ENCODE measurements at places on chromosomes 16 and 17. TPM values are rescaled to one million over a fixed set of nuclear protein-coding genes. Genes with fewer than 3 reads are reported as not detected.

- DNase-seq = no peak
- peaks cover 5% of the 10 kb centered on the region for H3K4me1 ChIP-seq
- peak overlapping the region; percentile 39 for H3K4me3 ChIP-seq
- peak overlapping the region; percentile 16 for H3K27ac ChIP-seq
- H3K36me3 ChIP-seq = no peaks in the 10 kb centered on the region
Observed at GRCh38 chr17:491086-492021, 138.7 kb upstream of the RPH3AL start.

The EVPL gene
- total RNA-seq = 8.0 TPM

The KLHL10 gene
- total RNA-seq = 0.80 TPM

- no peak overlapping the region for H3K27ac ChIP-seq
- DNase-seq = no peak
Observed at GRCh38 chr16:81883235-81883634, 104.1 kb downstream of the PLCG2 start.

- H3K27me3 ChIP-seq = no peaks in the 10 kb centered on the region
- no peaks in the 10 kb centered on the region for H3K36me3 ChIP-seq
- no peak overlapping the region for H3K4me3 ChIP-seq
- H3K4me1 ChIP-seq = no peaks in the 10 kb centered on the region
Observed at GRCh38 chr16:85363881-85364280, 249.2 kb upstream of the GSE1 start.

The KRT25 gene
- total RNA-seq = not detected

The ASIC2 gene
- 0.15 TPM for total RNA-seq

All from breast epithelium (tissue), 4 donors.